Mesangial cell (primary cell): ENCODE measurements at places on chromosomes 2 and 18. TPM values are rescaled to one million over a fixed set of nuclear protein-coding genes. Genes with fewer than 3 reads are reported as not detected.

Gene CNDP1
- not detected in 2 replicates for total RNA-seq

Gene TUBB8B
- total RNA-seq = 0.63 TPM in 1 of 2 replicates, not detected in the other

Gene GPR55
- total RNA-seq = not detected in 2 replicates

Gene RALB
- 19.1 and 33.9 TPM in 2 replicates for total RNA-seq

Gene SCYGR4
- not detected in 2 replicates for total RNA-seq

Gene GCC2
- 4.2 and 6.5 TPM in 2 replicates for total RNA-seq

Gene SERPINB2
- 0.49 TPM in 1 of 2 replicates, not detected in the other for total RNA-seq

Gene CAB39
- 30.1 and 35.9 TPM in 2 replicates for total RNA-seq

Gene DOK6
- 0.16 and 5.2 TPM in 2 replicates for total RNA-seq

Gene LRATD1
- 0.49 and 2.8 TPM in 2 replicates for total RNA-seq

Gene ZFAND2B
- 25.3 and 25.9 TPM in 2 replicates for total RNA-seq

Gene SCN9A
- 1.8 and 11.0 TPM in 2 replicates for total RNA-seq

Gene PAIP2B
- total RNA-seq = 0.81 and 2.3 TPM in 2 replicates

Gene PROKR1
- total RNA-seq = not detected in 2 replicates
